ENCODE measurements at places on chromosomes 5 and 9. TPM values are rescaled to one million over a fixed set of nuclear protein-coding genes. Genes with fewer than 3 reads are reported as not detected.

DNA sequence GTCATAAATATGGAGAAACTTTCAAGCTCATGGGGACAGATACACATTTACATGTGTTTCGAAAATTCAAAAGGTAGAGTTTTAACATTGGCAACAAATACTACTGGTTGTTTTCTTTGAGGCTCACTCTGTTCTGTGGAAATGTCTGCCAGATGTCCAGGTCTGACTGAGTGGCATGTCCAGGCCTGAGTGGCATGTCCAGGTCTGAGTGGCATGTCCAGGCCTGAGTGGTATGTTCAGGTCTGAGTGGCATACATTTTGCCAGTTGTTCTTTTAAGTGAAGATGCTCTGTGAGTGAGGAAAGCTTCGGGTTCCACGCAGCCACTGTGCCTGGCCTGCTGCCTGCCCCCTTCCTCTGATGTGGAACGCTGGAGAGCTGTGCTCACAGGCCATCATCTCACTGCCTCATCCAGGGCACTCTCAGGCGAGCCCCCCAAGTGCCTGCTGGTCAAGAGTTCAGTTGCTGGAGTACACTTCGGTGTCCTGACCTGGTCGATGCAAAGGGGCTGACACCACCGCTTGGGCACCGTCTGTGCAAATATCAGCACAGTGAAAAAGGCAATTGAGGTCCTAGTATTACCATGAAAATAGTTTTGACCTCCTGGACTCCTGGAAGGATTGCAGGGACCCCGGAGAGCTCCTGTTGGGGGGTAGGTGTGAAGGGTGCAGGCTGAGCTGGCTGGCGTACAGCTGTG lies 89.9 kb downstream of the EHMT1 start:
- peaks cover 26% of the 10 kb centered on the region for H3K36me3 ChIP-seq
- no peak for DNase-seq
- H3K27ac ChIP-seq = no peak overlapping the region
- H3K27me3 ChIP-seq = no peaks in the 10 kb centered on the region
- no peak overlapping the region for H3K4me3 ChIP-seq
- peaks cover 51% of the 10 kb centered on the region for H3K4me1 ChIP-seq

Gene HAVCR1
- total RNA-seq = not detected

DNA sequence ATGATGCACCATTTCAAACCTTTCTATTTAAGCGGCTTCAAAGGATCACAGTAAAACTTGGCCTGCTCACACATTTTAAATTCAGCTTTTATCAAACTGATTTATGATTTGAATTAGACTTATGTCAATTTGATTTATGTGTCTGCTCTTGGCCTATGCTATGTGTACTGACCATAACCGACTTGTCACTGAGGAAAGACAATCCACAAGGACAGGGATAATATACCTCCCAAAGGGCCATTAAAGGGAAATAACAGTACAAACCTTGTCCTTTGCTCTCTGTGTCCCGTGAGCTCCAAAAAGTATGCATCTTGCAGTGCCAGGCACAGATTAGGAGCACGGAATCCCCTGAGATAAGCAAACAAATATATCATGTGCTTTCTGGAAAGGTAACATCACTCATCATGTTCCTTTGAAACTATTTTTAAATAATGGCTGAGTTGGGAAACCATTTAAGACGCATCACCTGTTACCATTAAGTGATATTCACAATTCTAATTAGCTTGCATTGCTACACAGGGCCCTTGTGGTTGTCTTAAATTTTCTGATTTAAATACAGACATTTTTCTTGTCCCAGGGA lies 31.9 kb upstream of the FTMT start:
- H3K4me3 ChIP-seq = no peak overlapping the region
- H3K36me3 ChIP-seq = no peaks in the 10 kb centered on the region
- no peaks in the 10 kb centered on the region for H3K27me3 ChIP-seq
- no peak overlapping the region for H3K27ac ChIP-seq
- DNase-seq = no peak

Gene ZNF354C
- total RNA-seq = 7.0 TPM

DNA sequence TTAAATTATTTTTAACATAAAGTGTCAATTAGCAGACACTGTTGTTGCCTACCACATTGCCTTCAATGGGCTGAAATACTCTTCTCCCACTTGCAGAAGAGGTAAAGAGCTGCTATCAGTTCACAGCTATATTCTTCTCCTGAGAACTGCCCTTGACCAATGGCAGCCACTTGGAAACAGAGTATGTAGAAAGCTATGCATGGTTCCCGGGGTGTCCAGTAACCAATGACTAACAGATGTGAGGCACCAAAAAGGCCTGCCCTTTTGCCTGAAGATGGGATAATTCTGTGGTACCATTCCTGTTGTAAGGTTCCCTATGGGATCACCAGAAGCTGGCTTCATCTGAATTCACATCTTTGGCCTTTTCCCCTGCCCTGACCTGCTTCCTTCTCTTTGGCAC lies 181.4 kb upstream of the MAP3K1 start:
- peaks cover 4% of the 10 kb centered on the region for H3K27me3 ChIP-seq
- no peaks in the 10 kb centered on the region for H3K4me1 ChIP-seq
- no peak overlapping the region for H3K27ac ChIP-seq
- H3K4me3 ChIP-seq = no peak overlapping the region

Gene ABITRAM
- 7.9 TPM for total RNA-seq

Gene TRIO
- 11.5 TPM for total RNA-seq

- DNase-seq = no peak
- H3K27me3 ChIP-seq = peaks cover 3% of the 10 kb centered on the region
- H3K4me1 ChIP-seq = peaks cover 5% of the 10 kb centered on the region
Measured at GRCh38 chr9:135512241-135512603, 9.0 kb upstream of the LCN1 start.

- peak; percentile 78 for DNase-seq
- H3K27me3 ChIP-seq = no peaks in the 10 kb centered on the region
- H3K27ac ChIP-seq = peak overlapping the region; percentile 94
- peak overlapping the region; percentile 96 for H3K4me3 ChIP-seq
- H3K36me3 ChIP-seq = peaks cover 48% of the 10 kb centered on the region
Measured at GRCh38 chr5:14668181-14668591, 3.7 kb downstream of the OTULIN start.

Gene HRCT1
- not detected for total RNA-seq

GRCh38 chr5:170206216-170206615 lies 26.6 kb upstream of the C5orf58 start:
- DNase-seq = no peak
- no peaks in the 10 kb centered on the region for H3K36me3 ChIP-seq
- H3K4me1 ChIP-seq = no peaks in the 10 kb centered on the region
- H3K27me3 ChIP-seq = peaks cover 8% of the 10 kb centered on the region
- H3K27ac ChIP-seq = no peak overlapping the region

DNA sequence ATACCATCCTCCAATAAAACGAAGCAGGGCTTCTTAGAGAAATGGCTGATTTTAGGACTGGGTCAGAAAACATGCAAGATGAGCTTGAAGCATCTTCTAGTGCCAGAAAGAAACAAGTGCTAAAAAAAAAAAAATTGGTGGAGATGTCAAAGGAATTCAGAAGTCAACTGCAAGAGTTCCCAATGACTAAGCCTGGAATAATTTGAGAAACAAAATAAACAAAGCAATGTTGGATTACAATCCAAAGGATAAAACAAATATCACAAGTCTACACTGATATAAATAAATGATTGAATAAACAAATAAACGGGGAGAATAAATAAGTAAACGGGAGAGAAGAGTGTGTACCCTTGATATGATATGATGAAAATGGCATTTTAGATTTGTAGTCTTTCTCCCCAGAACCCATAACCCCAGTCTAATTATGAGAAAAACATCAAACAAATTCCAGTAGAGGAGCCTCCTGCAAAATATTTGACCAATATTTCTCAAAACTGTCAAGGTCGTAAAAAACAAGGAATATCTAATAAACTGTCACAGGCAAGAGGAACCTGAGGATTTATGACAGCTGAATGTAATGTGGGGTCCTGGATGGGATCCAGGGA lies 63.5 kb upstream of the CCL21 start:
- no peaks in the 10 kb centered on the region for H3K4me1 ChIP-seq
- H3K27me3 ChIP-seq = peaks cover 24% of the 10 kb centered on the region
- H3K27ac ChIP-seq = no peak overlapping the region
- no peak overlapping the region for H3K4me3 ChIP-seq

GRCh38 chr5:61019642-61020041 lies 74.6 kb downstream of the NDUFAF2 start:
- no peaks in the 10 kb centered on the region for H3K27me3 ChIP-seq
- H3K36me3 ChIP-seq = peaks cover 11% of the 10 kb centered on the region
- H3K4me1 ChIP-seq = peaks cover 9% of the 10 kb centered on the region
- H3K27ac ChIP-seq = no peak overlapping the region

GRCh38 chr9:126546036-126546435 lies 67.7 kb upstream of the LMX1B start:
- no peaks in the 10 kb centered on the region for H3K27me3 ChIP-seq
- no peaks in the 10 kb centered on the region for H3K4me1 ChIP-seq
- no peak for DNase-seq
- H3K27ac ChIP-seq = no peak overlapping the region
- H3K4me3 ChIP-seq = no peak overlapping the region

DNA sequence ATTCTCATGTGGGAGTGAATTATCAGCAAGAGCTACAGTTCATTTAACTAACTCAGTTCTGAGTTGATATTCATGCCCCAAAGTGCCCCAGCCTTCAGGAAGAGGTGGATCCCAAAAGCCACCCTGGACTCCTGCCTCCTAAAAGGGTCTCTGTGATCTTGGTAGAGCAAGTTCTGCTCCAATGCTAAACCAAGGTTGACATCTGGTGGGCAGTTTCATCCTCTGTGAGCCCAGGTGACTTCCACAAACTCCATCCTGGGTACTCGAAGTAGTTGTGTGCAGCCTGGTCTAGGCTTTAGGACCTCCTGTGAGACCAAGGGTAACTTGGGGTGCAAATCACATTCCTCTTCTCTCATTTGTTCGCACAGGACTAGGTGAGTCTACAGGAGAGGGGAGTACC lies 816.8 kb downstream of the MTRR start:
- H3K4me3 ChIP-seq = no peak overlapping the region
- no peak overlapping the region for H3K27ac ChIP-seq
- no peaks in the 10 kb centered on the region for H3K36me3 ChIP-seq
- H3K27me3 ChIP-seq = no peaks in the 10 kb centered on the region
- DNase-seq = no peak
- H3K4me1 ChIP-seq = no peaks in the 10 kb centered on the region

Gene SPINK4
- not detected for total RNA-seq

GRCh38 chr9:111870774-111871498 lies 25.7 kb upstream of the UGCG start:
- peaks cover 18% of the 10 kb centered on the region for H3K4me1 ChIP-seq
- peak; percentile 69 for DNase-seq
- H3K27me3 ChIP-seq = peaks cover 5% of the 10 kb centered on the region
- no peak overlapping the region for H3K27ac ChIP-seq
- H3K36me3 ChIP-seq = no peaks in the 10 kb centered on the region
- H3K4me3 ChIP-seq = no peak overlapping the region

Gene AP3S1
- total RNA-seq = 107 TPM

DNA sequence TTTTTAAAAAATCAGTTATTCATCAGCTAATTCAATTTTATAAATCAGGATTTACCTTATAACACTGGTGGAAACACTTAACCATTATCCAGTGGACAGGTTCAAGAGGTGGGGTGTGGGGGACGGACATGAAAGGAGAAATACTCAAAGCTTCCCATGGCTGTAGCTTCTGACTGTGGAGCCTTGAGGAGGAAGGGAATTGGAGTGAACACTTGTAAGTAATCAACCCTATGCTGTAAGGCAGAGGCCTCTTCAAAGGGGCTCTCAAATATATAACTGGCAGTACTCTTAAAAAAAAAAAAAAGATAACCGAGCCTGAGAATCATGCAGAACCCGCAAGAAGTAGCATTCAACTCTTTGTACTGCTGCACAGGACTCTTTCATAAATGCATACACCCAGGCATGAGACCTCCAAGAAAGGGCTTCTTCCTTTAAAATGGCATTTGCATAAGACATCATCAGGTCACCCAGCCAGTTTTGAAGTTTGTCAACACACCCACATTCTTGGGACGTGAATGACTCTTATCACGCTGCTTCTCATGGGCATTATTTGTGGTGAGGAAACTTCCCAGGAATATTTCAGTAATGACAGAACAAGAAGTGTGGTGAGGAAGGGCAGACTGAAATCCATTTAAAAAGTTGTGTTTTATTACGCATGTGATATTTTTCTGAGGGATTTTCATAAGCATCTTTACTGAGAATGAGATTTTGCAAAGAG lies 8.1 kb downstream of the OSMR start:
- no peak overlapping the region for H3K27ac ChIP-seq
- DNase-seq = no peak
- no peaks in the 10 kb centered on the region for H3K4me1 ChIP-seq
- H3K36me3 ChIP-seq = no peaks in the 10 kb centered on the region

Gene RASEF
- not detected for total RNA-seq

- H3K36me3 ChIP-seq = peaks cover 33% of the 10 kb centered on the region
- H3K4me1 ChIP-seq = peaks cover 25% of the 10 kb centered on the region
- H3K27me3 ChIP-seq = no peaks in the 10 kb centered on the region
- H3K4me3 ChIP-seq = no peak overlapping the region
- DNase-seq = no peak
Measured at GRCh38 chr5:50365426-50366251, 75.4 kb downstream of the EMB start.

GRCh38 chr5:102959055-102959454 lies 160.9 kb downstream of the GIN1 start:
- H3K27me3 ChIP-seq = no peaks in the 10 kb centered on the region
- no peaks in the 10 kb centered on the region for H3K4me1 ChIP-seq
- H3K4me3 ChIP-seq = no peak overlapping the region
- H3K36me3 ChIP-seq = peaks cover 16% of the 10 kb centered on the region
- no peak overlapping the region for H3K27ac ChIP-seq
- no peak for DNase-seq

Gene MARCHF11
- total RNA-seq = not detected

DNA sequence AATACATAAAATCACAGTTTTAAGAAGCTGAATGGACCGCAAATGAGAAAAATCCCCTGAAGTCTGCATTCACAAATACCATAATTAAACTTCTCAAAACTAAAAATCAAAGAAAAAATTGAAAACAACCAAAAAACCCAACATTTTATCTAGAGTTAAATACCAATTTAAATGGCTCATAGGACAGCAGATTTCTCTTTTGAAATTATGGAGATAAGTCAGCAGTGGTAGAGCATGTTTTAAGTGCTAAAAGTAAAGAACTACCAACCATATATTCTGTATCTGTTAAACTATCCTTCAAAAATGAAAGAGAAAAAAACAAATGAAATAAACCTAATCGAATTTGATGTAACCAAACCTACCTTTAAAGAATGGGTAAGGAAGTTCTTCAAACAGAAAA lies 862.8 kb downstream of the TAF11L14 start:
- no peak overlapping the region for H3K27ac ChIP-seq
- no peaks in the 10 kb centered on the region for H3K27me3 ChIP-seq
- H3K4me1 ChIP-seq = no peaks in the 10 kb centered on the region

Gene NHP2
- total RNA-seq = 296 TPM

Gene CDC20B
- total RNA-seq = not detected

Gene ELOVL7
- not detected for total RNA-seq

DNA sequence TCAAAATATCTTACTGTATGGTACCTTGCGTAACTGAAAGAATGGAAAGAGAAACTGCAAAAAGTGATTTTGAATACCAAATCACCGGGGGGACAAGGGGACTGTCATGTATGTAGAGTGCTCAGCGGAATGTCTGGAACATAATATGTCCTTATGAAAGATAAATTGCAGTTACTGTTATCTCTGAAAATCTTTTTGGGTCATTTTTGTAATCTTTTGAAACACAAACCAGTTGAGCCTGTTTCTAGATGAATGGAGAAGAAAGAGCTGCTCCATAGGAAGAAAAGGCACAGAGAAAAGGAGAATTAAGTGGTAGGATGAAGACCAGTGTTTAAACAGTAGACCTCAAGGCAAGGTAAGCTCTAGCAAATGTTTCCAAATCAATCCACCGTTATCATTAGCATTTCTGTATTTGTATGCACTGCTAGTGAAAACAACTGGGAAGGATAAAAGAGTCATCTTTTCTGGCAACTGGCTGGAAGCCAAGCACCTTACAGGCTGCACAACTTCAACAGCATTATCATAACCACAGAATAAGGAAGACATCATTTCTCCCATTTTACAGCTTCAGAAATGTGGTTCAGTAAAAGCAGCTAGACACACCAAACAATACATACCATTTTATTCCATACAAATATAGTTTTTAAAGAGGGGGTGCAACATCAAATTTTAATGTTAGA lies 158.5 kb downstream of the TRPM3 start:
- no peak for DNase-seq
- no peaks in the 10 kb centered on the region for H3K36me3 ChIP-seq

Measured in activated CD8-positive, alpha-beta T cell treated with anti-CD3 and anti-CD28 coated beads for 36 hours (primary cell).